ENCODE measurements at places on chromosomes 5 and 9.

DNA sequence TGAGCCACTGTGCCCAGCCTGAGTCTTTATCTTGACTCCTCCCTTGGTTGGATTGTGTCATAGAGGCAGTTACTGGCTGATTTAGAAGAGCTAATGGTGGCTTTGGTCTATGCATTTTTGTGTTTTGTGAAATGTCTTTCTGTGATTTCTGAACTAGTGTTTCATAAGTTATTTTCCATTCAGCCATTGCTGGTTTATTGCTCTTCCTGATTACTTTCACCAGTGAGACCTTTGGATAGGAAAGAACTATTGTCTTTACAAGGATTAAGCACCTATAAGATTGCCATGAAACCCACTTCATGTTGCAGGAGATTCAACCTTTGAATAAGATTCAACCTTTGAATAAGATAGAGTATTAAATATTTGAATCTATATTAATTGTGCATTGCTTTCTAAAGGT is 8.7 kb upstream of the HAPLN1 start:
- DNase-seq, result no peak

DNA sequence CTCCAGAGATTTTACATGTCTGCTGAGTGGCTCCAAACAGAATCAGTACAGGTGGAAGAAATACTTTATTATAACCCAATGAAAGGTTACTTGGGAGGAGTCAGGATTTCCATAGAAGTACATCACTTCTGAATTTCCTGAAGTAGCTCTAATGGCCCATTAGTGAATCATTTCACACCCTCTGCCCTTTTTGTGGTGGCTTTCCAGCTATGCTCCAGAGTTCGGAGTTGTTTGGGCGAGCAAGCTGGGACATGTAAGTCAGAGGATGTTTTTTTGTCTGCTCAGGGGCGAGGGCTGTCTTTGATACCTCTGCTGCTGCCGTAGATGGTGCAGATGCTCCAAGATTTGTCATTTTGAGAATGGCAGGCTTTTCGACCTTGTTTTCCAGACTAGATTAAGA is 226.1 kb downstream of the GOLPH3 start:
- no peak for DNase-seq

GRCh38 chr9:22307013-22307711 is 139.5 kb upstream of the DMRTA1 start:
- DNase-seq, result peak; percentile 79

GRCh38 chr9:112248722-112249121 is 73.6 kb upstream of the SUSD1 start:
- DNase-seq, result no peak

DNA sequence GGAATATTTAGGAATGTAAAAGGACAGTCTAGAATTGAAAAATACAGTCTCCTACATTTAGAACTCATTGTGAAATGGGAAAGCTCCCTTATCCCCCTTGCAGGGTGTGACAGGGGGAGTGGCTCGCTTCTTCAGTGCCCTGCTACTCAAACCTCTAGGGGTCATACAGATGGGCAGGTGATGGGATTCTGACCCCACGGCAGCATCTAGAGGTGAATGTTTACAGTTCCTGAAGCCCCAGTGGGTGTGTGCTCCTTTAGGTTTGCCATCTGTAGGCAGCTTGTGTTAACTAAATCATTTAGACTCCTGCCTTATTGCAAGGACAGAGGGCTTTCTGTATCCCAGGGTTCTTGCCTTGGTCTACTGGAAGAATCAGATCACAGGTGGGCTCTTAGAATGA is 271.0 kb upstream of the MPDZ start:
- no peak for DNase-seq

GRCh38 chr5:139842321-139842720 is 46.7 kb downstream of the PSD2 start:
- no peak for DNase-seq

DNA sequence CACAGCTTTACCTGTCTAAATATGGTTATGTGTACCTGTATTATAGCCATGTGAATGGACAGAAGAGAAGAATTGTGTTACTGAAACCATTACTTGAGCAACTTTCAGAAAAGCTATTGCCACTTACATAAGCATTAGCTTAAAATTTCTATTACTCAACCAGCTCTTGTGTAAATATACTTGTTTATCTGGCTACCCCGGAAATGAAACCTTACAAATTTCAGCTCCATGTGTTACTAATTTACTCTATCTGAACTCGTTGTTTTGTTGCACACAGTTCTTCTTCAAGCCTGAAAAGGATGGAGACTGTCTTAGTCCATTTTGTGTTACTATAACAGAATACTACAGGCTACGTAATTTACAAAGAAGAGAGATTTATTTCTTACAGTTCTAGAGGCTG is 22.5 kb upstream of the ADAMTSL1 start:
- DNase-seq, result no peak

- no peak for DNase-seq
Measured at GRCh38 chr5:141623186-141623585, 4.4 kb upstream of the DIAPH1 start.

GRCh38 chr9:79858508-79858907 is 286.7 kb downstream of the TLE4 start:
- no peak for DNase-seq

GRCh38 chr5:149728303-149728702 is 1.8 kb upstream of the PPARGC1B start:
- DNase-seq, result no peak

DNA sequence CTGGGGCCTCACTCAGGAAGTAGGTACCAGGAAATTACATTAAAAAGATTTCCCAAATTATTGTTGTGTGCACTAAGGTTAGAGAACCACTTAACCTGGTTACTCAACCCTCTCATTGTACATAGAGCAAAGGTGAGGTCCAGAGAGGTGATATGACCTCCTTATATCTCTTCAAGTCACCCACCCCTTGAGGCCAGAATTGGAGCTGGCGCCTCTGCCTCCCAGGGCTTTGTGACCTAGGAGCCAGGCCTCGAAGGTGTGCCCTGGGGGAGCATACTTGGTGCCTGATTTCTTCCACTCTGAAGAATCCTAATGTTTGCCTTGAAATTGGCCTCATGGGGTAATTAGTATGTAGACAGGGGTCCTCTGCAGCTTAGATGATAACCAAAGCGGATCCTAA is 95.1 kb upstream of the CTSL start:
- no peak for DNase-seq

- no peak for DNase-seq
Measured at GRCh38 chr5:83360573-83360972, 111.0 kb upstream of the VCAN start.

- DNase-seq, result peak; percentile 55
Measured at GRCh38 chr9:77014597-77015263, 4.7 kb upstream of the FOXB2 start.

DNA sequence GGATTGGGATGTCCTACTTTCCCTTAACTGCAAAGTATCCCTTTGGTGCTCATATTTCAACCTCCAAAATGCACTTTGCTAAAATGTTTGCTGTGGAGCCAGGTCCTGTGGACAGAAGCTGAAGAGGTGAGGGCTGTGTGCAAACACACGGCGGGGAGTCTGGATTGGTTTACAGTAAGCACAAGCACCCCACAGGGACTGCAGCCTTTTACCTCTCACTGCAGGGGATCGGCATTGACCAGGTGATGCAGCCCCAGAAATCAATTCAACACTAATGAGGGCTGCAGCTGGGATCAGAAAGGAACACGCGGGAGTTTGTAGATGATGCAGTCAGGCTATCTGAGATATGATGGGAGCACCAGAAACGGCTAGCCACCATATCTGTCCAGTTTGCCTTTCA is 450.9 kb downstream of the CCDC171 start:
- peak; percentile 91 for DNase-seq

DNA sequence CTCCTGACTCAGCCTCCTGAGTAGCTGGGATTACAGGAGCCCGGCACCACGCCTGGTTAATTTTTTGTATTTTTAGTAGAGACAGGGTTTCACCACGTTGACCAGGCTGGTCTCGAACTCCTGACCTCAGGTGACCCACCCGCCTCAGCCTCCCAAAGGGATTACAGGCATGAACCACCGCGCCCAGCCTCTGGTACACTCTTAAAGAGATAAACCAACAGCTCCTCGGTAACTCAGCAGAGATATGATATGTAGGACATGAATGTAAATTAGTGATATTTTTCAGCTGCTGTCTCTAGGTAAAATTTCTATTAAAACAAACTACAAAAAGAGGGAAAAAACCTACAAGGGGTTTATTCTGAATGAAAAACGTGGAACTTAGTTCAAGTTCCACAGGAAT is 42.8 kb upstream of the HK3 start:
- DNase-seq, result no peak

GRCh38 chr9:105007143-105007542 is 79.2 kb upstream of the ABCA1 start:
- no peak for DNase-seq
